Renal cortex interstitium (tissue), 15 donors: ENCODE measurements at places on chromosomes 2 and 18. TPM values are rescaled to one million over a fixed set of nuclear protein-coding genes. Genes with fewer than 3 reads are reported as not detected.

DNA sequence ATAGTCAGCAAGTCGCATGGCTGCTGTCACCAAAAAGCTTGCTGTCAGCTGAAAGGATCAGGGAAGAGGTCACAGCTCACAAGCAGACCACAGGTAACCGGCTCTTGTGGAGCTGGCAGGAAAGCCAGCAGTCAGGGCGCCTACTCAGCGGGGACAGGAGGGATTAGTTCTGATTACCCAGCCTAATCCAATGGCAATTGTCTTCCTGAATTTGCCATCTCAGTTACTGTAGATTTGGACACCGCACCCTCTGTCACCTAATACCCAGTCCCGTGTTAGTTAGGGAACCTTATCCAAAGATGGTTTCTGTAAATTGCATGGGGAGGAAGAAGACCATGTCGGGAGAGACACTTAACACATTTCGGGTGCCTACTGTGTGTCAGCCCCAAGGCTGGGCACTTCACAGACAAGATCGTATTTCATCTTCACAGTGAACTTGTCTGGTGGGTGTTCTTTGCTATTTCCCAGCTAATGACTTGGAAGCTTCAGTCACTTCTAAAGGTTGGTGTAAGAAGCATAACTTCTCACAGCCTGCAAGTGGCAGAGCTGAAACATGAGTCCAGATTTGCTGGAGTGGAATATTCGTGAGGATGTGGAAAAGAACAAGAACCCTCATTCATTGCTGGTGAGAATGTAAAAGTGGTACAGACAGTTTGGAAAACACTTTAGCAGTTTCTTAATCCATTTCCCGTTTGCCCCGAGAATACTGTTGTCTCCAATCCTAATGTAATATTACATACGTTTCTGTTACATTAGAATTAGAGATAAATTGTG lies 9.9 kb downstream of the ALPK2 start:
- DNase-seq: no peak

DNA sequence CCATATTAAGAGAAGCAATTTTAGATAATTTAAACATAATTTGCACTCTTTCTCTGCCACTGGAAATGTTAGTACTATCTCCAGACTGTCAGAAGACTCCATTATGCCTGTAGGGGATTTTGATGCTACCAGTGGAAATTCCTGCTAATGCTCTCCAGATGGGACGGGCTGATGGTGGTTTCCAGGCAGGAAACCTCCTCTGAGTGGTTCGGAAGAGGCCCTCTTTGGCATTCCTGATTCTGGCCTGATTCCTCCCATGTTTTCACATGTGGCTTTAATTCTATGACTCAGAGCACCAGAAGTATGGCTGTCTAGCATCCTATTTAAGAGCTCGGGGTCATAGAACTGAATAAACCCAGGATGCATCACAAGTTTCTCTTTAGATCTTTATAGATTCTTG lies 70.9 kb upstream of the ST6GAL2 start:
- no peak for DNase-seq

DNA sequence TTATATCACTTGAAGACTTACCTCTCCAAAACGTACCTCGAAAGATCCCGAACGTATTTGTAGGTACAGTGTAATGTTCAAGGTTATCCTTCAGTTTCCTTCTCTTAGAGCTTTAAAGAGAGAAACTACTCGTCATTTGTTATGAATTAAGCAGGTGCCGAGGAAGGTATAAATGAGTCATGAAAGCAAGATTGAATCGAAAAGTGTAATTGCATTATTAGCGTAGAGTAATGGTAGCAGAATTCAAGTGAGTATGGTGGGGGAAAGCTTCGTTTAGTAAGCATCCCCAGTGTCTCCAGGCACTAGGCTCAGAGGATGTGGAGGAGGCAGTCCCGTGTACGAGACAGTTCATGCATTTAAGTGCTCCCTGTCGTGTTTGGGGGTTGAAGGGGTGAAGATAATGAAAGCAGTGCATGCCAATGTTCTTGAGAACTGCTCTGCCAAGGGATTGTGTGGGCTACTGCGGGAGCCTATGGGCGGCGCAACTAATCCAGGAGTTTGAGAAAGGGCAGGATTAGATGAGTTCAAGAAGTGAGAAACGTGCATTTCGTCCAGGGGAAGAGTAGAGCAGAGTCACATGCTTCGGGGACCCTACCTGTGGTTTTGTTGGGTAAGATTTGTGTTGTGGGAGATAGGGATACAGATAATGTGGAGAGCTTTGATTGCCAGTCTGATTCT lies 858 bp downstream of the POLR1B start:
- no peak for DNase-seq

Gene SERPINB8
- polyA plus RNA-seq: 4.0 TPM
